ENCODE measurements at places on chromosomes 11 and 22. TPM values are rescaled to one million over a fixed set of nuclear protein-coding genes. Genes with fewer than 3 reads are reported as not detected.

DNA sequence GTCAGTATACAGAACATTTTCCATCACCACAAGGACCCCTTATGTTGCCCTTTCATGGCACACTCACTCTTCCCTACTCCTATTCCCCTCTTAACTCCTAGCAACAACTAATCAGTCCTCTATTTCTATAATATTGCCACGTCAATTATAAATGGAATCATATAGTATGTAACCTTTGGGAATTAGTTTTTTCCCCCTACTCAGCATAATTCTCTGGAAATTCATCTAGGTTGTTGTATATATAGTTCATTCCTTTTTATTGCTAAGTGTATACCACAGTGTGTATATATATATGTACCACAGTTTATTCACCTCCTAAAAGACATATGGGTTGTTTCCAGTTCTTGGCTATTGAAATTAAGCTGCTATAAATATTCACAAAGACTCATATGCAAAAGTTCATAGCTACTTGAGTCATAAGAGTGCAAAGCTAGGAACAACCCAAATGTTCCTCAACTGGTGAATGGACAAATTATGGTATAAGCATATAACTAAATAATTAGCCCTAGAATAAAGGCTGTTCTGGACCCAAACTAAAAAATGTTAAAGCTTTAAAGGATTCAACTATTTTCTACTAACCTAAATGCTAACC is 41.3 kb downstream of the TUB start:
- H3K27me3 ChIP-seq, result no peaks in the 10 kb centered on the region
- peaks cover 13% of the 10 kb centered on the region for H3K36me3 ChIP-seq
- no peak for DNase-seq
- no peak overlapping the region for H3K4me3 ChIP-seq

DNA sequence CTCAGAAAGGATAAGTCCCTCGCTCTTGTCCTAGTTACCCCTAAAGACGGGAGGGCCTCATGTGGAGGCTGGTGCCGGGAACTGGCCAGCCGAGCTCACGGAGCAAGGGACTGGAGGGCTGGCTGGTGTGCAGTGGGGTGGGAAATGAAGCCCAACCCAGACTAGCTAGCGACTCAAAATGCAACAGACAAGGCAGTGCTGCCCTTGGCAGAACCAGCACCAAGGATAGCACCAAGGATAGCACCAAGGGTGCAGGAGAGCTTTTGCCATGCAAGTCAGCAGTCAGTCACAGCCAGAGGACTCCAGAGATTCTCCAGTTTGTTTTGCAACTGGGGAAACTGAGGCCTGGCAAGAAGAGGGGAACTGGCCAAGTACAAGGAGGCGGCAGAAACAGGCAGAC is 6.5 kb upstream of the BATF2 start:
- peaks cover 11% of the 10 kb centered on the region for H3K4me1 ChIP-seq
- H3K27me3 ChIP-seq, result no peaks in the 10 kb centered on the region
- no peak overlapping the region for H3K27ac ChIP-seq
- H3K36me3 ChIP-seq, result no peaks in the 10 kb centered on the region

DNA sequence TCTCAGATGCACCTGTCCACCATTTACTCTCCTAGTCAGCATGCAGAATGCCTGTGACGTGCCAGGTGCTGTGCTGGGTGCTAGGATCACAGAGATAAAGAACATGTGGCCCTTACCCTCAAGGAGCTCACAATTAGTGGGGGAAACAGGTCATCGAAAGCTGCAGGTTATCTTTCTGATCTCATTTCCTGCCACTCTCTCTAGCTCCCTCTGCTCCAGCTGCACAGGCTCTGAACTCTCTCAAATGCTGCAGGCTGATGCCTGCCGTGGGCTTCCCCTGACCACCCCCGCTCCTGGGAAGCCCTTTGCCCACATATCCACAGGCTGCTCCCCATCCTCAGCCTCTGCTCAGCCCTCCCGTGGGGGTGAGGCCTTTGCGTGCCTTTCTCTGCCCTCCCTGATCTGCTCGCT is 29.6 kb downstream of the SHANK3 start:
- no peaks in the 10 kb centered on the region for H3K27me3 ChIP-seq
- H3K36me3 ChIP-seq, result no peaks in the 10 kb centered on the region
- H3K4me1 ChIP-seq, result peaks cover 17% of the 10 kb centered on the region
- no peak overlapping the region for H3K4me3 ChIP-seq
- no peak for DNase-seq
- peak overlapping the region; percentile 40 for H3K27ac ChIP-seq

DNA sequence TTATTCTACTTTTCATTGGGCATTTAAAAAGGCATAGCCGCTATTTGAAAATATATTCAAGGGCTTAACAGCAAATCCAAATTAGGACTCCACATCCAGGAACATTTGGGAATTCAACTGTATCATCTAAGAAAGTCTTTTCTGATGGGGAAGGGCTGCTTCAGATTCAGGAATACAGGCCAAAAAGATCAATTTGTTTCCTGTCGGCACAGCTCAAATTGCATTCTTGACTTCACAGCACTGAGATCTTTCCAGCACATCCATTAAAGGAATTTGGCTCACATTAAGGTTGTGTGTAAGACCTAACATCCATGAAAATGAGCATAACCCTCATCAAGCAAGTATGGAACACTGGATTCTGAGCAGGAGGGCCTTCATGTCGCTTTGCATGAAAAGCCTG is 1169.5 kb upstream of the CCDC90B start:
- H3K27me3 ChIP-seq, result no peaks in the 10 kb centered on the region
- no peak overlapping the region for H3K4me3 ChIP-seq
- no peak overlapping the region for H3K27ac ChIP-seq
- no peaks in the 10 kb centered on the region for H3K36me3 ChIP-seq
- no peak for DNase-seq

Gene OR8G1
- total RNA-seq, result not detected

Gene OR5AP2
- total RNA-seq, result not detected

GRCh38 chr11:77147668-77148321 is 19.7 kb downstream of the MYO7A start:
- H3K4me3 ChIP-seq, result peak overlapping the region; percentile 58
- H3K36me3 ChIP-seq, result no peaks in the 10 kb centered on the region
- H3K27me3 ChIP-seq, result peaks cover 49% of the 10 kb centered on the region
- no peak overlapping the region for H3K27ac ChIP-seq
- peak; percentile 62 for DNase-seq

DNA sequence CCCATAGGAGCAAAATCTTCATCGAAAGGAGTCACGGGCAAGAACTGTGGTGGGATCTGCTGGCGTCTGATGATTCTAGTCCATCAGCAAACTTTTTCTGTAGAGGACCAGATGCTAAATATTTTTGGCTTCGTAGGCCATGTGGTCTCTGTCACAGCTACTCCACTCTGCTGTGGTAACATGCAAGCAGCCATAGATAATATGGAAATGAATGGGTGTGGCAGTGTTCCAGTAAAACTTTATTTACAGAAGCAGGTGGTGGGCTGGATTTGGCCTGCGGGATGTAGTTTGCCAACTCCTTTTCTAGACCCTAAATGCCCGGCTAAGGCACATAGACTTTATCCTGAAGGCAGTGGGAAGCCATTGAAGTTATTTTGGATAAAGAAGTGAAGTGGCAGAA is 32.9 kb downstream of the BMAL1 start:
- no peak overlapping the region for H3K27ac ChIP-seq
- peaks cover 21% of the 10 kb centered on the region for H3K4me1 ChIP-seq
- H3K4me3 ChIP-seq, result no peak overlapping the region

Gene KCNA4
- not detected for total RNA-seq

DNA sequence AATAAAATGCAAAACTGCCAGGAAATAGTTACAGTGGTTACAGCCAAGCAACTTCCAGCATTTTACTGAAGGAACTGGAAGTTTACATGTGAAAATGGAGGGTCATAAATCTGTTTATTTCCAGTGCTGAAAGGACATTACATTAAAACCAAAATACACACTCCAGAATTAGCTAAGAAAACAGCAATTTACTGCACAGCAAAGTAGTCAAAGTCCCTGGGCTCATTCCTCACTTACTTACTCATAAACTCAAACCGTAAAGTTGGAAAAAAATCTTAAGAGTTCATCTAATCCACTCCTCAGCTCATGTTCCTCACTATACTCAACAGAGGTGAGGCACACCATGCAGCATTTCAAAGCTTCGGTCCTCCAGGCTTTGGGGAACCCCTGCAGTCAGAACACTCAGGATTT is 17.4 kb downstream of the CTSC start:
- no peak for DNase-seq
- peaks cover 27% of the 10 kb centered on the region for H3K4me1 ChIP-seq
- no peak overlapping the region for H3K4me3 ChIP-seq
- H3K36me3 ChIP-seq, result peaks cover 59% of the 10 kb centered on the region
- H3K27ac ChIP-seq, result peak overlapping the region; percentile 23
